ENCODE measurements at places on chromosomes 11 and 22.

- DNase-seq, result no peak
Observed at GRCh38 chr11:94885581-94885980, 87.8 kb downstream of the CWC15 start.

- no peak for DNase-seq
Observed at GRCh38 chr11:68353669-68354068, 41.3 kb downstream of the LRP5 start.

DNA sequence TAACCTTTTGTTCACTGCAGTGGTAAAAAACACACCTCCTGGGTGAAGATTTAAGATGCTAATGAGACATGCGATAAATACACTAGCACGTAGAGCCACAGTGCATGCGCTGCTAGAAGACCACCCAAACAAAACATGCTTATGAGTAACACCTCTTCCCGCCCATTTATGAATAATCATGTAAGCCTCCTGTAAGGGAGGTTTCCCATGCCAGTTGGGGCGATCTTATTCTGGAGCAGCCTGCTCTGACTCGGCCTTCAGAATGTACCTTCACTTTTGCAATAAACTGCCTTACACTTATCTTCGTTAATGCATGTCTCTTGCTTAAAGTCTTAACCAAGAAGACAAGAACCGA lies 18.1 kb upstream of the SCARF2 start:
- DNase-seq, result no peak

GRCh38 chr11:64870176-64870892 lies 8.1 kb downstream of the EHD1 start:
- DNase-seq, result no peak

DNA sequence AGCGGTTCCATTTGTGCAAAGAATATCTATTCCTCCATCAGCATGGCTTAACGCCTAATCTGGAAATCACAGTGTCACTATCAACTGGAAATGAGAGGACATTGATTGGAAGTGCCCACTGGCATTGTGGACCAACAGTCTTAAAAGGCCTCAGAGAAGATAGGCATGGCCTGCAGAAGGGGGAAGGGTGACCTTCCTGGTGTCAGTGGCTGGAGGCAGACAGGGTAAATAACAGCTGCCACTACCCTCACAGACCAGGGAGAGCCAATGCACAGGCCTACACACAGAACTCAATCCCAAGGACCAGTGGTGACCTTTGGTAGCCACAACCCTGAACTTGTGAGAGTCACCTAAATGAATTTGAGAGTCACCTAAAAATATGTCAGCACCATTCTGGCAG lies 36.0 kb downstream of the DDIAS start:
- no peak for DNase-seq

DNA sequence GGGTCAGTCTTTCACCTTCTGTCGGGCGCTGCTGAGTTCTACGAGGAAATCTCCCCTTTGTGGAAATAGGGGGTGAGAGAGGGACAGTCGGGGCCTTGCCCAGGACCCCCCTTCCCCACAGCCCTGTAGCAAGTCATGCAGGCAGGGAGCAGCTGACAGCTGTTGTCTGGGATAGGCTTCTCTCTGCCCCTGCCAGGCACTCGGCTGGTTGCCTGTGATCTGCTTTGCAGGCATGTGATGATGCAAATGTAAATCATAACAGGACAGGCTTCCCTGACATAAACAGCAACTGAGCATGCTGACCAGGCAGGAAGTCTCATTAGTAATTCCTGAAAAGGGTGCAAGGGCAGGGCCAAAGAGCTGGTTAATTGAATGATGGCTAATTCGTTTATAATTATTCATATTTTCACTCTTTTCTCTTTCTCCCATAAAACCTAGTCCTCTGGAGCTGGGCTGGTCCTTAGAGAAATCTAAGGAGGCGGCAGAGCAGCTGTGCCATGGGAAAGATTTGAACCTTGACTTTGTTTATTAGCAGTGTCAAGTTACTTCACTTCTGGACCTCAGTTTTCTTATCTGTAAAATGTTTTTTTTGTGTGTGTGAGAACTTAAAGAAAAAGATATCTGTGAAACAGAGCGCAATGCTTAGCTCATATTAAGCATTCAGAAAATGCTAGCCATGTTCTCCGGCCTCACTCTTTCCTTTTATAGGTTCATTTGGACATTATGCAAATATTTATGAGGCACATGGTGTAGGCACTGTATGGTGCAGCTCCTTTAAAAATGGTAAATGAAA lies 129.7 kb downstream of the LDLRAD3 start:
- no peak for DNase-seq

- no peak for DNase-seq
Observed at GRCh38 chr11:122653916-122654585, 1.5 kb upstream of the UBASH3B start.

GRCh38 chr11:93444617-93445073 lies 98.5 kb downstream of the SMCO4 start:
- DNase-seq, result peak; percentile 19

DNA sequence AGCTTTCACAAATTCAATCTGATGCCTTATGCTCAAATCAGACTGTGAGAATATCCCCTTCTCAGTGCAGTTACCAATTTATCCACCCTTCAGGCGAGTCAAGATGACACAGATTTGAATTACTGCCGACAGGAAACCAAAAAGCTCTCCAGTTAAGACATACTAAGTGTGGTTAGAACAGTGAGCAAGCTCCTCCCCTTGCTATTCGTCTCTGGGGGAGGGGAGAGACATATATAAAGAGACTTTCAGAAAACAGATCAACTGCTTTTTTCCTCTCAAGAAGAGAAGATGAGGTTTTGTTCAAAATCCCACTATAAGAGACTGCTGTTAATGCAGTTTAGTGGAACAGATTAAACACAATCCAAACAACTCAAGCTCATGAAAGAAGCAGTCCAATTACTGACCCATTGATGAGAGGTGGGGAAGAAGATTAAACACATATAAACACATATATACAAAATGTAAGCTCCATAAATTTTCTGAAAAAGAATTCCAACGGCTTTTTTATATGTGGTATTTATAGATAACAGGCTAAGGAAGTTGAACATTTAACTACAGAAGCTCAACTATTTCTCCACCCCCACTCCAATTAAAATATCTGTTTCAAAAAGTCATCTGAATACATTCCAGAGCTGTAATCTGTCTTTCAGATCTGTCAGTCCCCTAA lies 102.7 kb downstream of the MRTFA start:
- DNase-seq, result peak; percentile 74

DNA sequence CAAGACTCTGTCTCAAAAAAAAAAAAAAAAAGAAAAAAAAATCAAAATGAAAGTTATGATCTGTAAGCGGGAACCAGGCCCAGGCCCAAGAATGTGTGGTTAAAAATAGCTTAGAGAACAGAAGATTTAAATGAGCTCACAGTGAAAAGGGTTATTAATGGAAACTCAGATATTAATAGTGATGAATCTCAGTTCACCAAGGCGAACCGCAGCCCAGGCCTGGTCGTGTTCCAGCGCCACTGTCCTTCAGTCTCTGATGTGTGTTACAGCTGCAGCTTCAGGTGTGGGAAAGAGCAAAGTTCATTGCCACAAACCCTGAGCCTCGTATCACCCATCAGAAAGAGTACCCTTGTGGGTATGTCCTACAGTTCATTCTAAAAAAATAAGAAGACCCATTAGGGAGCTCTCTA lies 107.1 kb downstream of the GAB2 start:
- DNase-seq, result no peak

All from CD4-positive, alpha-beta T cell treated with Interleukin-6 for 4 hours (primary cell).